HCT116 (cell line): ENCODE measurements at places on chromosomes 6 and 20. TPM values are rescaled to one million over a fixed set of nuclear protein-coding genes. Genes with fewer than 3 reads are reported as not detected.

- no peak for DNase-seq
These were observed 191.6 kb downstream of the SOX4 start for GRCh38 chr6:21785164-21785563.

GRCh38 chr20:309841-310644 lies 12.7 kb downstream of the ZCCHC3 start:
- DNase-seq: no peak

- no peak for DNase-seq
These were observed 227.3 kb upstream of the QKI start for GRCh38 chr6:163187201-163187600.

DNA sequence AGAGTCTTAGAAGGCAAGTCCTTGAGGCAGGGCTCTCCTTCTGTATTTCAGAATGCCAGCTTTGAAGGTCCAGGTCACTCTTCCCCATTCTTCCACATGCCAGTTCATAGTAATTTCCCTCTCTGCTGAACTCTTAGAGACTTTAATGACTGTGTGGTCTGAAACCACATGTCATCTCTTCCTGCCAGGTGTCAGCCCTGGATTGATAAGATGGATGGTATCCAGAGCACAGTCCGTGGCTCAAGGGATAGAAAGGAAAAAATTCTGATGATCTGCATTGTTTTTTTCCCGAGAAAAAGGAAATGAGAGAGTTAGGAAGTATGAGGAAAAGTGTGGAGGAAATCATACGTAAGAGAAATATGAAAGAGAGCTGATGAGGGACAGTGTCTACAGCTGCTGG lies 250.9 kb downstream of the TPBG start:
- DNase-seq: no peak

- no peak for DNase-seq
These were observed 40.7 kb upstream of the TAGAP start for GRCh38 chr6:159085396-159085895.

Gene SAMD5
- 4.0 TPM for total RNA-seq

Gene TBXT
- total RNA-seq: not detected
